EL (cell line): ENCODE measurements at places on chromosomes 3 and 15.

GRCh38 chr15:57606816-57607215 lies 15.1 kb downstream of the MYZAP start:
- no peak for DNase-seq

DNA sequence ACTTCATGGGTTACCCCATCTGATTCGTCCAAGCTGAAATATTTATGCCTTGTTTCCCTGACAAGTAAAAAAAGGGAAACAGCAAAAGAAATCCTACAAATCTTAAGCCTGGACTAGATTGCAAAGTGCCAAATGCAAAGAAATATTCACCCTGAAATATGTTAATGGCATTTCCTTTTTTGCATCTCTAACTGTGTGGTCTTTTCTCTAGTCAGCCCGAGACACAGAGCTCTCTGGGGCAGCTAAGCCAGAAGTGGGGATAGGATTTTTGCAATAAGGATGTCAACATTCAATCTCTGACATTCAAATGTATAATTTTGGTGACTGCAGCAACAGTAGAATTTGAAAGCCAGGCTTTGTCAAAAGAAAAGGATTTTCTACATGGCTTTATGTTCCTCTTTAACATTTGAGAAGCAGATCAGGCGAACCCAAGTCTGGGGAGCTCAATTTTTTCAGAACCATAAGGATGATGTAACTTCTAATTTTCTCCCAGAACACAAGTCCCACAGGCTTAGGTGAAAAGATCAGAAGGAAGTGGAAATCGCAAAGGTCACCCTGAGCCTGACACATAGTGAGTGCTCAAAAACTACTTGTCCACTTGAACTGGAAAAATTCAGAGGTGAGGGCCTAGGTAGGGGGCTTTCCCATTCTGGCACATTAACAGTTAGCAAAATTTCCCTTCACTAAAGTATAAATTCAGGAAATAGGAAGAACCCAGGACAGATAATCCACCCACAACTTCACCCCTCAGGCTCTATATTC lies 28.2 kb upstream of the KCNMB3 start:
- DNase-seq, result no peak

GRCh38 chr3:127222664-127223063 lies 29.7 kb downstream of the PRR23E start:
- DNase-seq, result no peak

DNA sequence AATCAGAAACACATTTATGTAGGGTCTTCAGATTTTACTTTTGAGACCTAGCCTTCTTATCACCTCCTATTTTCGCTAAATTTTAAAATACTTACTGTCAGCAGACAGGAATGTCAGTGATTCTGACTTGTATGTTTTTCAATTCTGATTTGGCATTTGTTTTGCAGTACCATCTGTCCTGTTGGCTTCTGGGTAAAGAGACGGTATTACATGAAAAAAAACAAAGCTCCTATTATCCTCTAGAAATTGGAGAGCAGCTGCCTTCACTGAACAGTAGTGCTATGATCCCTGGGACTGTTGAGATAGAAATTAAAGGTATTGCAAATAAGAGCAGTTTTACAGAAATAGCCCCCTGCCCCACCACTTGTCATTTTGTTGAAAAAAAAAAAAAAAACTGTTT lies 8.4 kb downstream of the ARMC8 start:
- no peak for DNase-seq

GRCh38 chr15:82540984-82541431 lies 751 bp upstream of the RPS17 start:
- DNase-seq, result no peak

DNA sequence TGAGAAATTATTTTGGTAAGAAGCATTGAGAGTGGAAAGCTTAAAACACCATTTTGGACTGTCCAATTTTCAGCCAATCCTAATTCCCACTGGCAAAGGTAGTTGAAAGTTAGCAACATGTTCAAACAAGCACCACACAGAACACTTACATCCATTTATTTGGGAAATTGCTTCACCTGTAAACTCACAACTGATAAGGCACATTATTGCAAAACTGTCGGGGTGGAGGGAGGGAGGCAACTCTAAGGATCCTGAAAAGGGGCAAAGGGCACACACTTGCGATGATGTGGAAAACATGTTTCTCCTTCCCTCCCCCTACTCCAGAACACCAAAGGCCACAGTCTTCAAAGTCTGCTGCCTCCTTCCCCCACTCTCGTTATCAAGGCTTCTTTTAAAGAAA lies 9.4 kb downstream of the TMEM41A start:
- DNase-seq, result no peak

DNA sequence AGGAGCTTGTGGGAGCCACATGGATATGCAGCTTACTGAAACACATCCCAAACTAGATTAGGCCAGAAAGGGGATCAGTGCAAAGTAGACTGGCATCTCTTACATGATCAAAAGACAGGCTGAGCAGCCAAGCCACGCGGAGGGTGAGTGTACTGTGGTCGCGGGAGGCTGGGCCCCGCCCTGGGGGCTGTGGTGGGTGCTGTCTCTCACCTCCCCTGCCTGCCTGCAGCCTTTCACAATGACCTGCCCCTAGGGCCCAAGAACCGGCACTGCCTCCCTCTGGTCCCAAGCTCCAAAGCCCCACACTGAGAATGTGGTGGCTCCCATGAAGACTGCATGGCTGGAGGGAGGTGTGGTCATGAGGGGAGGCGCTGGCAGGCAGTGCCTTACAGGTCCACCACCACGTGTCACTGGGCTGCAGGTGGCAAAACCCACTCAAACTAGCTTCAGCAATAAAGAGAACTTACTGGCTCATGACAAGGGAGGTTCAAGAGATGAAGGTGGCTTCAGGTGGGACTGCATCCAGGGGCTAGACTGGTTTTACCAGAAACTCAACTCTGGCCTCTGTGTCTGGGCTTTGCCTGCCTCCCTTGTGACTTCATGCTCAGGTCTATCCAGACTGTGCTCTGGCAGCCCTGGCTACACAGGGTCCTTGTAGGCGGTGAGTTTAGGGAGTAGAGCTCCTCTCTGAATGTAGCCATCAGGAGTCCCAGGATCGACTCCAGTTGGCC lies 27.4 kb upstream of the PLXND1 start:
- DNase-seq, result no peak
